A375 (cell line): ENCODE measurements at places on chromosomes 3 and 15. TPM values are rescaled to one million over a fixed set of nuclear protein-coding genes. Genes with fewer than 3 reads are reported as not detected.

FBXW12 gene
- 0.04 TPM in 1 of 2 replicates, not detected in the other for total RNA-seq

LEKR1 gene
- total RNA-seq = 0.80 and 1.2 TPM in 2 replicates

CD96 gene
- 98.1 and 108 TPM in 2 replicates for total RNA-seq

RPL35A gene
- 1,032 and 1,182 TPM in 2 replicates for total RNA-seq

ST3GAL6 gene
- 3.0 and 4.4 TPM in 2 replicates for total RNA-seq

GABRA5 gene
- total RNA-seq = 3.2 and 6.7 TPM in 2 replicates

PFKFB4 gene
- total RNA-seq = 57.7 and 76.4 TPM in 2 replicates

STXBP5L gene
- 0.04 TPM in 1 of 2 replicates, not detected in the other for total RNA-seq

GNAT1 gene
- not detected in 2 replicates for total RNA-seq

SOX14 gene
- not detected in 2 replicates for total RNA-seq

CACNA2D3 gene
- 0.27 and 0.30 TPM in 2 replicates for total RNA-seq

FBXL2 gene
- total RNA-seq = 2.4 and 3.6 TPM in 2 replicates

EPHA6 gene
- total RNA-seq = 1.3 and 1.8 TPM in 2 replicates

ISL2 gene
- total RNA-seq = 2.5 and 2.9 TPM in 2 replicates

ZNF385D gene
- total RNA-seq = 1.9 and 4.2 TPM in 2 replicates

BNC1 gene
- total RNA-seq = 2.3 and 3.1 TPM in 2 replicates

CX3CR1 gene
- total RNA-seq = not detected in 2 replicates

SKOR1 gene
- total RNA-seq = 0.53 and 1.1 TPM in 2 replicates

SERPINI1 gene
- 0.11 and 1.2 TPM in 2 replicates for total RNA-seq

TMEM158 gene
- total RNA-seq = 17.0 and 17.2 TPM in 2 replicates

ALDH1A2 gene
- not detected in 2 replicates for total RNA-seq

NEIL1 gene
- 3.8 and 9.4 TPM in 2 replicates for total RNA-seq

FAM81A gene
- total RNA-seq = 1.1 and 3.2 TPM in 2 replicates

TM4SF1 gene
- total RNA-seq = 147 and 154 TPM in 2 replicates

ATP8B4 gene
- 0.04 and 0.58 TPM in 2 replicates for total RNA-seq

GPR176 gene
- 21.1 and 22.0 TPM in 2 replicates for total RNA-seq

GPR160 gene
- 0.57 and 1.9 TPM in 2 replicates for total RNA-seq

SRGAP3 gene
- 6.5 and 6.8 TPM in 2 replicates for total RNA-seq

CDHR4 gene
- total RNA-seq = 0.11 and 0.26 TPM in 2 replicates

LPCAT4 gene
- total RNA-seq = 10.1 and 13.4 TPM in 2 replicates

ABHD6 gene
- 10.4 and 11.2 TPM in 2 replicates for total RNA-seq
